ENCODE measurements at places on chromosomes 2 and 18.

GRCh38 chr2:138272524-138273195 lies 228.9 kb upstream of the SPOPL start:
- DNase-seq = no peak

- DNase-seq = no peak
Measured at GRCh38 chr18:29321561-29321960, 1144.6 kb upstream of the CDH2 start.

GRCh38 chr2:71212336-71212735 lies 14.6 kb downstream of the PAIP2B start:
- DNase-seq = no peak

- peak; percentile 88 for DNase-seq
Measured at GRCh38 chr2:72917138-72917876, at the start of gene EMX1. Gene EMX1, plus strand, starts transcription at chr2:72917519. Its CDS starts 334 bp downstream, at chr2:72917853.

GRCh38 chr2:102422910-102423309 lies at the start of gene IL18RAP:
Gene IL18RAP, plus strand, starts transcription at chr2:102423160. Its CDS starts 118 bp downstream, at chr2:102423278.
- no peak for DNase-seq
